T follicular helper cell (primary cell): ENCODE measurements at places on chromosomes 1 and 21.

- DNase-seq = no peak
These were observed 495.8 kb downstream of the AJAP1 start for GRCh38 chr1:5150191-5150590.

- DNase-seq = no peak
These were observed 150.6 kb upstream of the ZC3H12A start for GRCh38 chr1:37323486-37324377.

DNA sequence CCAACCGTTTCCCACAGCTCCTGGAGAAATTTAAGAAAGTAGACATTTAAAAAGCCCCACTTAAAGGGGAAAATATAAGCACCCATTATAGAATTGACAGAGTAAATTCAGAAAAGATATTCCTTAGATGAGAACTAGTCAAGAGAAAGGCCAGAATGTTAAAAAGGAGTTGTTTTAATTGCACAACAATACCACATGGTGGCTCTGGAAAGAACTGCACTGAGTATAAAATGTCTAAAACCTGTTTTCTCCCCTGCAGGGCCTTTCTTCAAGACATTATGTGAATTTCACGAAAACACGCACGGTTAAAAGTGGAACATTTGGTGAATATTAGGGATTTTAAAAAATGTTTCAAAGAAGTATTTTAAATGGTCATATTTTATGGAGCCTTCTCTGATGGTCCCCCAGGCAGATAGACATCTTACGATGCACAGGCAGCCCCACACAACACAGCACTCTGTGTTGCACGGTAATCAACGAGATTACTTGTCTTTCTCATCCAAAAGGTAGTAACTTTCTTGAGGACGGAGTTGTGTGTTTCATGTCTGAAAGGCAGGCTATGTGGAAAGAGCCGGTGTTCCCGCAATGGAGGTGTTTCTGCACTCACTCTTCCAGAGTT lies 101.9 kb downstream of the PRRX1 start:
- no peak for DNase-seq

- no peak for DNase-seq
These were observed at the start of gene PDZK1 for GRCh38 chr1:145707183-145707867. Gene PDZK1 (minus strand): TSS chr1:145707368. CDS start chr1:145688021, 19,347 bp downstream.

- DNase-seq = no peak
These were observed 5.2 kb upstream of the AGPAT3 start for GRCh38 chr21:43859747-43860214.

GRCh38 chr1:32128479-32128878 lies 20.6 kb downstream of the KPNA6 start:
- DNase-seq = no peak

- DNase-seq = no peak
These were observed 177.1 kb downstream of the NEGR1 start for GRCh38 chr1:72105201-72105600.

DNA sequence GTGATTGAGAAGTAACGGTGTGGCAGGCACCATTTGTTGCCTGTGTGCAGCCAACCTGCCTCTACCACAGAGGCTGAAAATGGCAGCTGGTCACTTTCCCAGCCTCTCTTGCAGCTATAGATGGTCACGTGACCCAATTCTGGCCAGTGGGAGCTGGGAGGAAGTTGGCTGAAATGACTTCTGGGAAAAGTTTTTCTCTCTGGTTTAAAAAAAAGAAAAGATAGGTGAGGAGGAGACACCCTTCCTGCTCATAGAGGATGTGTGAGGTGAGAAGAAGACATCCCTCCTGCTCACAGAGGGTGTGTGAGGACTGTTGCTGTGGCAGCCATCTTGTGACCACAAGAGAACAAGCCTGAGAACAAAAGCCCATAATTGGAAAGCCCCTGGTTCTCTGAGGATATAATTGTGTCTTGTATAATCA lies 122.8 kb downstream of the SYF2 start:
- DNase-seq = no peak

DNA sequence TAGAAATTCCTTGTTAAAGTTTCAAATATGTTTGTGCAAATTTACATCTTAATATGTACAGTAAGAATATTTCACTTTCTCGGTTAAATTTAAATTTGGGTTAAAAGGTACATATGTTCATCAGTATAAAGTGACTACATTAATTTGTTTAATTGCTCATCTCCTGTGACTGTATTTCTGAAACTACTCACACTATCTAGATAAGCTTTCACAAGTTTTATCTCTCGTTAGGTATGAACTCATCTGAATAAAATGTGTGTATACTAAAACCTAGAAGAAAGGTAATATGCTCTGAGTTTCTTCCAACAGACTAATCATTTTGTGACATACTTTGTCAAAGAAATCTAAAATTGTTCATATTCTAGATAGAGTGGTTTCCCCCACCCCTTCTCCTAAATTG lies 150.7 kb downstream of the PATJ start:
- no peak for DNase-seq

DNA sequence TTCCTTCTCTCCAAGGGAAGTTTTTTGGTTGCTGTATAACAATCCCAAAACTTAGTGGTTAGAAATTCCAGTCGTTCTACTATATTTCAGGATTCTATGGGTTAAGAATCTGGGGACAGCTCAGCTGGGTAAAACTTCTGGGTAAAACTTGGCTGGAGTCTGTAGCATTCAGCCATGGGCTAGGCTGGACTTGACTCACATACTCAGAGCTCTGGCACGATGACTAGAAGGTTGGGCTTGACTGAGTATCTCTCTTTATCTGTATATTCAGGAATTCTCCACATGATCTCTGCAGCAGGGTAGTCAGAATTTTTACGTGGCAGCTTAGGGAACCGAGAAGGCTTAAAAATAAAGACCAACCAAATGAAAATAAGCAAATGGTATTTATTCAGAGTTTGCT lies 28.2 kb upstream of the HRNR start:
- no peak for DNase-seq

GRCh38 chr1:238161955-238162354 lies 271.2 kb upstream of the ZP4 start:
- no peak for DNase-seq

DNA sequence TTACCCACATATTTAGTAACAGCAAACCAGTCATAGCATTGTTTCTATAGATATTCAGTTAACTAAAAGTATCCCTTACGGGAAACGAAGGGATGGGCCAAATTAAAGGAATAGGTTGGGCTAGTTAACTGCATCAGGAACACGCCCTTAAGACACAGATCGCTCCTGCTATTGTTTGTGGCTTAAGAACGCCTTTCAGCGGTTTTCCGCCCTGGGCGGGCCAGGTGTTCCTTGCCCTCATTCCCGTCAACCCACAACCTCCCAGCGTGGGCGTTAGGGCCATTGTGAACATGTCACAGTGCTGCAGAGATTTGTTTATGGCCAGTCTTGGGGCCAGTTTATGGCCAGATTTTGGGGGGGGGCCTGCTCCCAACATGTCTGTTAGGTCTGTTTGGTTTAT lies 14.7 kb downstream of the TNFRSF18 start:
- DNase-seq = no peak

DNA sequence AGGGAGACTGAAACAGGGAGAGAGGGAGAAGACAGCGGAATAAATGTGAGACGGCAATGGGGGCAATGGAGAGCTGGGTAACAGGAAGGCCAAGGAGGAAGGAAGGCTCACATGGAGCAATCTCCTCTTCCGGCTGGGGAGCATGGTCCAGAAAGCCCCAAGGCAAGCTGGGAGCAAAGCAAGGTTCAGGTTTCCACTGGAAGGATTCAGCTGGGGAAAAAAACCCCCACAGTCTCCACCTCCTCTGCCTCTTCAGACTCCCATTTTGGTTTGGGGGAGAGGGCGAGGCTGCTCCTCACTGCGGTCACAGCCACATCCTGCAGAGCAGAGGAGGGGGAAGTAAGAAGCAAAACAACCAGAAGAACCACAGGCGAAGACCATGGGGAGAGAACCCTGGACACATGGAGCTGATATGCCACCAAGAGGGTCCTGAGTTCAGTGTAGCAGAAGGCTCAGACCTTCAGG lies 650 bp downstream of the TNFAIP8L2 start:
- DNase-seq = peak; percentile 38

- DNase-seq = no peak
These were observed 311.0 kb downstream of the KCNH1 start for GRCh38 chr1:210822932-210823331.

DNA sequence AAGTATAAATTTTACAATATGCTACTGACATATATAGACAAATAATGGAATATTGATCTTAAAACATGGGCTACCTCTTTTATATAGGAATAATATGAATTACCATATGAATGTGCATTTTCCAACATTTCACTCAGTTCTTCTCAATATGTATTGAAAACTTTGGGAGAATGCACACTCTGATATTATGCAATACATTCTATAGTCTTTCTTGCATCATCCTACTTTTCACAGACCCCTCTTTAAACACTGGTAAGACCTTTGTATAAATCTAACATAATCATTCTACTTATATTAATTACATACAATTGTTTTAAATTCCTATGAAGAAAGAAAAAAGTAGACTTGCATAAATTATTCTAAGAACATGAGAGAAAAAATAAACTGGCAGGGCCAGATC lies 69.2 kb downstream of the NCAM2 start:
- no peak for DNase-seq

GRCh38 chr1:212938846-212939245 lies 11.5 kb upstream of the VASH2 start:
- no peak for DNase-seq

DNA sequence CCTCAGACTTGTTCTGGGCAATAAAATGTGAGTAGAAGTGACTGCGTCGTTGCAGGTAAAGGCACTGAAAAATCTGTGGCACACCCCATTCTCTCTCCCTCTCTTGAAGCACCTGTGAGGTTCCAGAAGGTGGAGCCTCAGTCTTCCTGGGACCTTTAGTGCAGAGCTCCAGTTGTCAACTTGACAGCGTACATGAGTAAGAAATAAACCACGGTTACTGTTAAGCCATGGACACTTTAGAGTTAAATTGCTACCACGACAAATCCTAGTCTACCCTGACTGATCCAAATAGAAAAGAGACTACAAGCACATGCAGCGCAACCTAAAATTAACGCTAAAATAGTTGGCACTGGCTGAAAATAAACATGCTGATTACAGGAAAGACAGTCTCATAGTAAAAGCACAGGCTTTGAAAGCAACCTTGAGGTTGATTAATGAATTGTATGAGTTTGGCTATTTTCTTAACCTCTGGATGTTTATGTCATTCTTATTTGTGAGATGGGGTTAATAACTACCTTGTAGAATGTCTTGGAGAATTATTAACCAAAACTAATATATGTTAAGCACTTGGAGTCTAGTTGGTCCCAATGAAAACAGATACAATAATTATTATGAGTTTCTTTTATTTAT lies 93.0 kb upstream of the PLPPR4 start:
- DNase-seq = no peak

DNA sequence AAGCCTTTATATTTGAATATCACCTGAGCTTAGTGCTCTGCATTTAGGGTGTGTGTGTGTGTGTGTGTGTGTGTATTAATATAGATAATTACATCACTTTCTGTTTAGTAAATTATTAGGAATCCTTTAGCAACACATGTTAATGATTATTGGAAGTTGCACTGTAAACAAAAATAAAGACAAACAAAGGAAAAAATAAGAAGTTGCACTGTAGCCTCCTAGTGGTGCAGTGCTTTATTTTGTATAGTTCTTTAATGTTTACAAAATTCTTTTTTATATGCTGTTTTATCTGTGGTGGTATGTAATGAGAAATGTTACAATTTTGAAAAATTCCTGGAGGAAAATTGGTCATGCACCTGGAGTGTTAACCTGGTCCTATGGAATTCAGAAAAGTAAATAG lies 69.2 kb downstream of the UBE4B start:
- no peak for DNase-seq

GRCh38 chr1:154157520-154158306 lies 2.8 kb upstream of the NUP210L start:
- peak; percentile 59 for DNase-seq

DNA sequence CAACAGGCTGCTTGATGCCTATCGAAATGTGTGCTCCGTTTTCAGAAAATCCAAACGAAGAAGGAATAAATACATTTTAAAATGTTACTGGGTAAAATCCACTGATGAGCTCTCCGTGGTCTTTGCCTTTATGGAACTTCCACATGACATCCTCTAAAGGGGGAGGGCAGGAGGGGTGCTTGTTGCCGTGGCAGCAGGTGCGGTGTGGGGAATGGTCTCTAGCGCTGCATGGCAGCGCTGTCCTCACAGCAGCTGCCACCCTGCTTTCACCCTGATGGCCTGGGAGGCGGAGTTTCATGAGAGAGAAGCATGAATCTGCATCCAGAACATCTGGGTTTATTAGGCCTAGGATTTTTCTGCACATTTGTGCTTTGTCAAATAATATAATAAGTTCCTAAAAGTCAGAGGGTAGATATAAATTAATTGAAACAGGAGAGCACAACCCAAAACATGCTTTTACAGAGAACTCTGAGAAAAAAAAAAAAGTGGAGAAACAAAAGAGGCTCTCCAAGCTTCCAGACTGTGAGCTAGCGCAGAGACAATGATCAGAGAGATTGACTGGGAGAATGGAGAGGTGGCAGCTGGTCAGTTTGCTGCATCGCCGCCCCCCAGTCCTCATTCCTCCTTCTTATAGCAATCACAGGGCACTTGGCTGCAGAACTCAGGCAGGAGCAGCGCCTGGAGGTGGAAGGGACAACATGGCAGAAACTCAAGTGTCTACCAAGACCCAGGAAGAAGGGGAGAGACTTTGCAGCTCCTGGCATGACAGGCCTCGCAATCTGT lies 228.6 kb downstream of the DSCAM start:
- DNase-seq = no peak

GRCh38 chr21:45511007-45511406 lies 31.2 kb downstream of the SLC19A1 start:
- DNase-seq = no peak

DNA sequence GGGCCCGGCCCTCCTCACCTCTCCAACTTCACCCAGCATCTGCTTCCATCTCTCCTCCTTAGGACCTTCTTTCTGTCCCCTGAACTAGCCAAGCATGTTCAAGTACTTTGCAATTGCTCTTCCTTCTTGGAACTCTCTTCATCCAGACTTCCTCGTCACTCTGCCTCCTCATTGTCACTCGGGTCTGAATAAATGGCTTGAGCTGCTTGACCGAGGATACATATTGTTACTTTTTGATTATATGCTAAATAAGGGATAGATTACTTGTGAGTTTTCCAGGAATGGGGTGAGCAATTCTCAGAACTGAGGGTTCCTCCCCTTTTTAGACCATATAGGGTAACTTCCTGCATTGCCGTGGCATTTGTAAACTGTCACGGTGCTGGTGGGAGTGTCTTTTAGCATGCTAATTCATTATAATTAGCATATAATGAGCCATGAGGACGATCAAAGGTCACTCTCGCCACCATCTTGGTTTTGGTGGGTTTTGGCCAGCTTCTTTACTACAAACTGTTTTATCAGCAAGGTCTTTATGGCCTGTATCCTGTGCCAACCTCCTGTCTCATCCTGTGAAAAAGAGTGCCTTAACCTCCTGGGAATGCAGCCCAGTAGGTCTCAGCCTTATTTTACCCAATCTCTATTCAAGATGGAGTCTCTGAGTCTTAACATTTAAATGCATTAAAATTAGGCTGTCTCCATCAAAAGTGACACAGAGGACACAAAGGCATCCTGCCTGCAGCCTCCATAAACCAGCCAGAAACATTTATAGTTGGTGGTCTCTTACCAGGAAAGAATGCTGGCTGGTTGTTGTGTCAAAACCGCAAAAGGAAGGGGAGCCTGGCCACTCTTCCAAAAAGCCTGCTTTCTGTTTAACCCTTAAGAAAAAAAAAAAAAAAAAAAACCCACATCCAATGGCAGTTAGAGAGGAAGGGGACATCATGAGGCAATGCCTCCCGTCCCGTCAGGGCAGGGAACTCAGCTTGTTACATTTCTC lies 179.3 kb downstream of the KAZN start:
- DNase-seq = no peak

GRCh38 chr21:26096494-26097371 lies 73.8 kb downstream of the APP start:
- no peak for DNase-seq
